ENCODE measurements at places on chromosomes 1 and 21. TPM values are rescaled to one million over a fixed set of nuclear protein-coding genes. Genes with fewer than 3 reads are reported as not detected.

- no peak for DNase-seq
Observed at GRCh38 chr1:93463960-93464359, 16.0 kb downstream of the FNBP1L start.

GRCh38 chr21:34835526-34835925, 166.7 kb downstream of the CLIC6 start:
- DNase-seq: no peak

DNA sequence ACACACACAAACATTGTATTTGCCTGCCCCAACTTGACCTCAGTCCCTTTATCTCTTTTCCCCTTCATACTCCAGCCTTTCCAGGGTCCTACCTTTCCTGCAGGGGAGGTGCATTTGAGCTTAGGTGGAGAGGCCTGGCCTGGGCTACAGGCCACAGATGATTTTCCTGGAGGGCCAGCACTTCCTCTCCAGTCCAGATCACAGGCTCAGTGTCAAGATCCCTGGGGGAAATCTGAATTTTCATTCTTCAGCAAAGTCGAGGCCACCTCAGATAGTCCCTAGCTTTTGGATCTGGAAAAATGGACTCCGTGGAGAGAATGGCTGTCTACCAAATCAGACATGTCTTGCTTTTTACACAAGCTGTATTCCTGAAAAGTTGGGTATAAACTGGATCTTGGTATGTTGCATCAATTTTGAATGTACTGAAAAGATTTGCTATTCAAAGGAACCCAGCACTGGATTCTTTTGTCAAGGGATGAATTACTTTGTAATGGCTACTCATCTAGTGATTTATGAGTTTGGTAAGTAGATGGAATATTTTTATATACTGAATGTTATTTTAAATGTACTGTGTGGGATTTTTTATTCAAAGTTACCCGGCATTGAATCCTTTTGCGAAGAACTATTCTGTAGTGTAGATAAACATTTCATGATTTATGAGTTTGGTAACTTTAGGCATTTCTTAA, 78.7 kb downstream of the DDR2 start:
- DNase-seq: no peak

DNA sequence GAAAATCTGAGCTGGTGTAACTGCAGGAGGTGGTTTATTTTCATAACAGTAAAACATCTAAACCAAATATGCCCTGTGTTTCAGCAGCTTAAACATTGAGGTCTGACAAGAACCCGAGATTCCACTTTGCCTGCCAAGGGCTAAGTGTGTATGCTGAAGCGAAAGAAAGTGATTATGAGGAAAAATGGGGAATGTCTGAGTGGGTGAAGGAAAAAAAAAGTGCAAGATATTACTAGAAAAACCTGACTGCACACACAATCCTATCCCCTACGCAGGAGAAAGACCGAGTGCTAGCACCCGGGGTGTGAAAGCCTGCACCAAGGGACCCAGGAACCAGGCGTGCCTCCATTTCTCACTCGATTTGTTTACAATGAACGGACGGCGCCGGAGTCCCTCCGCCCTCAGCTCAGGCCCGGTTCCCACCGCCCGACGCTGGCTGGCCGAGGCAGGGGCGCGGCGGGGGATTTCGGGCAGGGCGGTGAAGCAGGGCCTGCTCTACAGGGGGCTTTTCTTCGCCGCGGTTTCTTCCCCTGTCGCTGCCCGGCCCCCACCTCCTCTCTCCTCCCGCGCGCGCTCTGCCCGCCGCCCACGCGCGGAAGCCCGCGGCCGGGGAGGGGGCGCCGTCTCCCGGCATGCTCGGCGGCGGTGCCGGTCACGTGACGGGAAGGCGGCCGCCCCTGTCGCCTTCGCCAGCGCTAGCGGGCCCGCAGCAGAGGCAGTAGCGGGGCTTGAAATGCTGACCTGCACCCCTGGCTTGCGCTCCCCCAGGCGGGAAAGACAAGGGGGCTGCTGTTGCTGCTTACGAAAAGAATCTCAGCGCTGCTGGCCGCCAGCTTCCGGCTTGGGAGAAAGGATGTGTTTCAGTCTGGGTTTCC, 35.9 kb downstream of the ITPKB start:
- peak; percentile 77 for DNase-seq

Gene TNFRSF1B
- total RNA-seq: 0.27 TPM

Gene BTBD19
- 1.3 TPM for total RNA-seq

All from cardiac muscle cell (in vitro differentiated cells and primary cell).